ENCODE measurements at places on chromosomes 11 and 22. TPM values are rescaled to one million over a fixed set of nuclear protein-coding genes. Genes with fewer than 3 reads are reported as not detected.

Gene WT1
- total RNA-seq, result 2.3 TPM

GRCh38 chr11:130485983-130486382, 37.5 kb downstream of the ADAMTS15 start:
- no peak for DNase-seq

DNA sequence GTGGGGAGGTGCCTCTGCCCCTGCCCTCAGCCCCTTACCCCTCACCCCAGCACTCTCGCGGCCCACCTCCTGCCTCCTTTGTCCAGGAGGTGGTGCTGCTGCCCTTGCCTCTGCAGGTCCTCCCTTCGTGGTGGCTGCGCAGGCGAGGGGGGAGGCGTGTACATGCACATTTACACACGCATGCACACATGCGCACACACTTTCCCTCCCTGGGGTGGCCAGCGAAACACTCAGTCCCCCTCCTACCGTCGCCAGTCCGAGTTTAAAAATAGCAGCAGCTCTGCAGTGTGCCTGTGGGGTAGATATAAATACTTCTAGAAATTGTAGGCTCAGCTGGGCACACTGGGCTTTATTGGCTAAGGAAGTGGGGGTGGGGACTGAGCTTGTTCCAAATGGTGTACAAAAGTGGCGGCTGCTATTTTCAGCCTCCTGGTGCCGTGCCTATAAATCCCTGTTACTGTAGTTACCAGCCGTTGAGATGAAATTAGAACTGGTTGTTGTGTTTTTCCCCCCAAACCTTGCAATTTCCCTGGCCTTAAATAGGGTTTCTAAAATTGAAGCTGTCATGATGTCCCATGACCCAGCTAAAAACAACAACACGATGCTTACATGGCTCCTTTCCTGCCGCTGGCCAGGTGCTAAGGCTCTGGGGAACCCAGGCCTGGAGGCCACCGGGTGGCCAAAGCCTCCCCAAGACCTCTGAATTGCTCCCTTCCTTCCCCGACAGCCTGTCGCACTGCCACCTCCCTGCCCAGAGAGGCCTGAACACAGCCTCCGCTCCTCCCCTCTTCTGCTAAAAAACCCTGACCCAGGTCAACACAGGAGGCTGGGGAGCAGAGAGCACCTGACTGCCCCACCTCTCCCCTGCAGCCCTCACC, 12.4 kb downstream of the PICK1 start:
- DNase-seq, result peak; percentile 87

Gene CHRNA10
- total RNA-seq, result 0.89 TPM

DNA sequence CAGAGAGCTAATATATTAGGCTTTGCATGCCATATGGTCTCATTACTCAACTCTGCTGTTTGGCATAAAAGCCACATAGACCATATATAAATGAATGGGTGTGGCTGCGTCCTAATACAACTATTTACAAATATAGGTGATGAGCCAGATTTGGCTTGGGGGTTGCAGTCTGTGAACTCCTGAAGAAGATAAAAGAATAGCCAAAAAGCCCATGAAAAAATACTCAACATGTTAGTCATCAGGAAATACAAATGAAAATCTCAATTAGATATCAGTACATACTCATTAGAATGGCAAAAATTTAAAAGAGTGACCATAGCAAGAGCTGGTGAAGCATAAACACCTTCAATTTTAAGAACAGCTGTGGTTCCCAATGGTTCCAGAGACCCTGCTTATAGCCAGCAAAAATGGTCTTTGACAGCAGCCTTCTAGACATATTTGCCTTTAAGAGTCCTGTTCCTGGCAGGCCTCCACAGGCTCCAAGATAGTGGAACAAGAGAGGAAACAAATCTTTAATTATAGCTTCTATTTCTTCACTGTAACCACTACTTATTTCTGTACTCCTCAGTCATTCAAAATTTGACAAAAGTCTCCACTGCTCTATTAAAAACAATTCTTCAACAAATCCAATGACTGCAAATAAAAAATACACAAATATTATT, 16.1 kb downstream of the C2CD3 start:
- no peak for DNase-seq

Gene MTCH2
- total RNA-seq, result 77.4 TPM

Gene SLC7A4
- total RNA-seq, result not detected

DNA sequence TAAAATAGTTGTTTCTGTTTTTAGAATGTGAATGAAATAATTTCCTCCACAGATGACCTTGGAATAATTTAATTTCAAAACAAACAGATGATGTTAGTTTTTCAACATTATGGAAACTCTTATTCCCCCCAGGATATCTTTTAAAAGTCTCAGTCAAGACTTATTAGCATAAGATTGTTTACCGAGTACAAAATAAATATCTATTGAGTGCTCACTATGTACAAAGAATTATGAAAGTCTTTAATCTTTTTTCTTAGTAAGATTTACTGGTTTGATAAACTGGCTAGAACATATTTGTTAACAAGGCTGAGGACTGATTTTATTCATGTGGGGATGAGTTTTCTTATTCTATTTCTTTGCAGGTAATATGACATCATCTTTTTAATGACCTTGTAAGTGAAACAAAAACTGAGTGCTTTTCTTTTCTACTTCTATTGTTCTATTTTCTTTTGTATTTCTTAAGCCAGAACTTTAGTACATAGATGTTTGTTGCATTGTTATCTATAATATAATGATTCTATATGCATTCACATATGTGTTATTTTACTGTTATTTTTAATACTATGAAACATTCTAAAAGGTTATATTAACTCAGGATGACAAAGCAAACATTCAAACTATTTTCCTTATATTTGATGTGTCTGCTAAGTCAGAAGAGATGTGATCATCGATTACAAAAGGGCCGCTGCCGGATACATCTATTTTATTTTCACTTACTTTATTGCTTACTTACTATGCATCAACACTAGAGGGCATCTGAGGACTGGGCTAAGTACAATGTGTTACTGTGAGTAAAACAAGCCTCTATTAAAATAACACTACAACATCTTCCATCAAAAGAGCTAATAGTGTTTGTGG, 111.0 kb upstream of the ARHGAP42 start:
- no peak for DNase-seq

Measured in cardiac septum (tissue), 1 donor.